Kidney epithelial cell (primary cell): ENCODE measurements at places on chromosomes 4 and X.
A peak's percentile ranks its signal among the peaks of the same experiment; 100 is the strongest.

GRCh38 chr4:1752284-1753041, 31.1 kb downstream of the TACC3 start:
- DNase-seq = no peak

- no peak for DNase-seq
These were observed 291.1 kb upstream of the NOCT start for GRCh38 chr4:138724530-138724929.

DNA sequence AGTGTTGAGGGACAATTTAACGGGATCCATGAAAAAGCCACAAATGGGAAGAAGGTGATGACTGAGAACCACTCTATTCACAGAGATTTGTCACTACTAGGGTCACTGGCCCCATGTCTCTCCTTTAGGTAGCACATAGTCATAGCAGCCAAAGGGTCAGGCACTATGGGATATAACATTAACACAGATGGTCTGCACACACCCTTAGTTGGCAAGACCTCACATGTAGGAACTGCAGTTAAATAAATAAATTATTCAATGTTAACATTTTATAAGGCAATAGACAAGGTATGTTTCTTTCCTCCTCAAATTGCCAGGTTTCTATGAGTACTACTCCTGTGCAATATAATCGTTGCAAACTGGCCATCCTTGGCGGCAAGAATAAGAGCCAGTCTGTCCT, 10.9 kb downstream of the RASGEF1B start:
- DNase-seq = no peak

- DNase-seq = no peak
These were observed 228.6 kb upstream of the BCOR start for GRCh38 chrX:40326186-40326965.

DNA sequence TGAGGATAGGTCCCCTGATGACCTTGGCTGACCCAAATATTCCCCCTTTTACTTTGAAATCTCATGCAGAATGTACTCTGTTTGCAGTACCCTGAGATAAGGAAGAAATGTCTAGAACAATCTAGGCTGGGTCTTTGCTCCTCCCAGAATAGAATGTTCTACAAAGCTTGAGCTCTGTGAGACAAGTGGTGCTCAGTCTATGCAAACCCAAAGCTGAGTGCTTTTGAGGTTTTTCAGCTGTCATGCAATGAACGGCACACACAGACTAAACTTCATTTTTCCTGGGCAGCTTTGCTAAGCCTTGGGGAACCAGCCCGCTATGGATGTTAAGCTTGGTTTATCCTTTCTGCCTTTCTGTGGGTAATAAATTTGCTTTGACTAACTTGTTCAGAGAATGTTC, 513.6 kb downstream of the FAT4 start:
- no peak for DNase-seq

GRCh38 chrX:24760363-24761000, 66.8 kb downstream of the POLA1 start:
- no peak for DNase-seq

DNA sequence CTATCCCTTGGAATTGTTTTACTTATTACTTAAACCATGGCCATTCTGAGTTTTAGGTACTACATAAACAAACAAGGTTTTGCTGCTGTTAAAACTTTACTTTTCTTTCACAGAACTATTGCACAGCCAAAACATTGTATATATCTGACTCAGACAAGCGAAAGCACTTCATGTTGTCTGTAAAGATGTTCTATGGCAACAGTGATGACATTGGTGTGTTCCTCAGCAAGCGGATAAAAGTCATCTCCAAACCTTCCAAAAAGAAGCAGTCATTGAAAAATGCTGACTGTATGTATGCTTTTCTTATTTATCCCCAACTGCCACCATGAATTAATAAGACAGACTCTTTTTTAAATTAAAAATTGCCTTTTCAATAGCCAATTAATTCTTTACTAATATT, 69.8 kb downstream of the CCKAR start:
- no peak for DNase-seq

DNA sequence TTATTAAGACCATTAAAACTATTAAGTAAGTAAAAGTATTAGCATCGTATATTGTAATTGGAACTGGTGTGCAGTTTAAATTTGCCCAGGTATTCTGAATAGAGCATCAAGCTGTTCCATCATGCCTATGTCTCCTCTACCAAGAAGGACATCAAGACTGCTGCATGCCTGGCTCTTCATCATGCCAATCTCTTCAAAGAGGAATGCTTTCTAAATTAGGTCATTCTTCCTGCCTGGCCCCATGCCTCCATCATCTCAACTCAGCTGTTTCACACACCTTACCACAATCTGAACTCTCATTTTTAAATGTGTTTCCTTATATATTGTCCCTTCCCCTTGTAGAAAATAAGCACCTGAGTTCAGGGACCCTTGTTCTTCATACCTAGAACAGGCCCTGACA, 270.5 kb upstream of the PPARGC1A start:
- peak; percentile 16 for DNase-seq

DNA sequence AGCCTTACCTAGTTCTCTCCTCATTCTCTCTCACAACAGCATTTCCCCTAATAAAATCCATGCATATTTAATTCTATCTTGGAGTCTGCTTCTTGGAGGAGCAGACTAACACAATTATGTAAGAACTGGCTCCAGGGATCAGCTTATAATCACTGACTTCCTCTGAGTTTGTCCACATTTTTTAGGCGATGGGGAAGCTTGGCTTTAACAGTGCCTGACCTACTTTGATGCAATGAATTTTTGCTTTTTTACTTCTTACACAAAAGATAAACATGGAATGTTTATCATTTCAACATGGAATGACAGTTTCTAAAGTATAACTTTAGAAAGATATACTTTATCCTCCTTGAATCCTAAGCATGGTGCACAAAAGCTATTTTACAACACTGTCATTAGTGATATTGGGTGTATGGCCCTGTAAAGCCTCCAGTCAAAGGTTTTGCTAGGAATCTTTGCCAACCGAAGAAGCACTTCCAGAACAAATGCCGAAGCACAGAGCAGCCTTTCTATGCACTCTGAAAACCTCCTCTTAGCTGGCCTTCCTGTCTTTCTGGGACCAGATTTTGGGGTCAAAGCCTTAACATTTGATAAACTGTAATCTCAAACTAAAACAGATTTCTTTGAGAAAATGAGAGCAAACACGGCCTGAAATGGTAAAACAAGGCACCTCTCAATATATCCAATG, 736 bp downstream of the BDH2 start:
- no peak for DNase-seq

DNA sequence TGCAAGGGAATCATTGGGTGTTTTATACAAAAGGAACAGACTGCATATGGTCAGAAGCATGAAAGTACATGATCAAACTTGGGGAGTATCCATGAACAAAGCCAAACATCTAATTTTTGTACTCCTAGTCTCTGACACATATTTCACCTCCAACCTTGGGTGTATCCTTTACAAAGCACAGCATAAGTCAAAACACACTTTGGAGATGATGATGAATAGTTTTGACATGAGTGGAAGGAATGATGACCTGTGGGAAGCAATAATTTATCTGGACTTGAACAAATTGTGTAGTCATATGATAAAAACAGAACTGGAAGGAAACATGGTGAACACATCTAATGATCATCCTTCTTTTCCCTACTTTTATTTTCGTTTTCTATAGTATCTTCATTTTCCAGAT, 108.7 kb upstream of the PLS3 start:
- DNase-seq = no peak

DNA sequence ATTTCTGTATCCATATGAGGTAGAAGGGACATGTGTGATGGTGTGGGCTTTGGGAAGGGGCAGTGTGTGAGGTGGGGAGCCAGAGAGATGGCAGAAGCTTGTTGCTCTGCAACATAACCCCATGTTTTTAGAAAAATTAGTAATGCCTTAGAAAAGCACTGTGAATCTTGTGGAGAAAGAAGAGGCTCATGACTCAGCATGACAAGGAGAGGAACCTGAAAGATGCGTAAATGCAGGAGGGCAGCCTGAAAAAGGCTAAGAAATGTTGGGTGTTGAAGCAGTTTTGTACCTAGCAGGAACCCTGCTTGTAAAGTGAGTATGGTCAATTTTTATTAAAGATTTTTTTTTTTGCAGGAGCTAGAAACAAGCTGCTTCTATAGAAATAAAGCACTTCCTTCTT, 59.8 kb downstream of the ARSJ start:
- no peak for DNase-seq

DNA sequence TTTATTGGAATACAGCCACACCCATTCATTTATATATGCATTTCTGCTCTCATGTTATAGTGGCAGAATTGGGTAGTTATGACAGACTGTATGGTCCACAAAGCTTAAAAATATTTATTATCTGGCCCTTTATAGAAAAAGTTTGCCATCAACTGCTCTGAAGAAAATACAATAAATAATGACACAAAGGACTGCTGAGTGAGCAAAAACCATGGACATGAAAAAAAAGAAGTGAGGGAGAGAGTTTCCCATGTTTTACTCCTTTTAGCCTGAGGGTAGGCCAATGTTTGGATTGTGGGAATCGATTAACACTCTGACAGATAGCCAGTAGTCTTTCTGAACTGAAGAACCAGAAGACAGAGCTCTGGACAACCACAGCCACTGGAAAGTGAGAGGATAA, 149.2 kb downstream of the CHRDL1 start:
- no peak for DNase-seq

GRCh38 chr4:2366252-2367192, 51.9 kb downstream of the ZFYVE28 start:
- no peak for DNase-seq

- DNase-seq = no peak
These were observed 331.1 kb downstream of the GRID2 start for GRCh38 chr4:92634882-92635281.

DNA sequence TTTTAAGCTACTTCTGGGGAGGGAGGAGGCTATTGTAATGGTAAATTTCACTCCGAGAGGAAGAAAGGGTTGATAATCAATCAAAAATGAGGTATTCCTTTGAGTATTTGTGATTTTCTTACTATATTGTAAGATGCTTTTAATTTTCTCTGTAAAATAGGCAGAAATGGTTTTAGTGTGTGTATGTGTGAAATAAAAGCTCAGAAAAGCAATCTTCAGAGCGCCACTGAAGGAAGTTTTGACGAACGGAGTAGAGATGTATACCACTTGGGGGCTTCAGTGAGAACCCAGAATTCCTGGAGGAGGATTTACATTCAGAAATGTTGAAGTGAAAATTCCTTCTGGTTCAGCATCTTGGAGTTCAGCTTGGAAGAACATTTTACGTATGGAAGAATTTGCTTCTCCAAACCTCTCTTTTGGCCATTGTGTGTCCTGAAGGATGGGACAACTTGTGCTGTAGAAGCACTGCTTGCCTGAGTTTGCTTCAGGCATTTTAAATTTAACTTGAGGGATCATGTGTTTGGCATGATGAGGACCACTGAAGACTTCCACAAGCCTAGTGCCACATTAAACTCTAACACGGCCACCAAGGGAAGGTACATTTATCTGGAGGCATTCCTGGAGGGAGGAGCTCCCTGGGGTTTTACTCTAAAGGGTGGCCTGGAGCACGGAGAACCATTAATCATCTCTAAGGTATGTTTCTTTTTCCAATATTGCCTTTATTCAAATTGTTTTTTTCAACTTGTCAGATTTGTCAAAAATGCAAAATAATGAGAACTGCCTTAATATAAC, 695 bp downstream of the SHROOM3 start:
- no peak for DNase-seq

- DNase-seq = no peak
These were observed 168.7 kb upstream of the PPP1R2C start for GRCh38 chrX:42946544-42947194.

DNA sequence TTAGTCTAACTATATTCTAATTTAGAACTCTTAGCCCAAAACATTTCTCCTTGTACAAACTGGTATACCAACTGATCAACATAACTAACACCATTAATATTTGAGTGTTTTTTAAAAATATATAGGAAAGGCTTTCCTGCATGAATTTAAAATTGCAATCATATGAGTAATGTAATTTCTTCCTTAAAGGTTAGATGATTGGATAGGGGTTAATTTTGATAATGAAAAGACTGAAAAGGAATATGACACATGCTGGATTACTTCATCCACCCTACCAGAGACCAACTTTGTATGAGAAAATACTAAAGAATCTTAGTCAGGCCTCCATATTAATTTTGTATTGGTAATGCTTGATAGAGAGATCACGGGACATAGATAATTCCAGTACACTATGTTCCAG, 25.1 kb upstream of the PLS3 start:
- DNase-seq = no peak

- no peak for DNase-seq
These were observed 48.2 kb downstream of the THAP9 start for GRCh38 chr4:82948647-82949204.
